ENCODE measurements at places on chromosomes 11 and 22.
A peak's percentile ranks its signal among the peaks of the same experiment; 100 is the strongest.

GRCh38 chr11:17379383-17380180, 8.9 kb downstream of the KCNJ11 start:
- no peak for DNase-seq

GRCh38 chr22:28977481-28977971, 84.1 kb downstream of the C22orf31 start:
- no peak for DNase-seq

DNA sequence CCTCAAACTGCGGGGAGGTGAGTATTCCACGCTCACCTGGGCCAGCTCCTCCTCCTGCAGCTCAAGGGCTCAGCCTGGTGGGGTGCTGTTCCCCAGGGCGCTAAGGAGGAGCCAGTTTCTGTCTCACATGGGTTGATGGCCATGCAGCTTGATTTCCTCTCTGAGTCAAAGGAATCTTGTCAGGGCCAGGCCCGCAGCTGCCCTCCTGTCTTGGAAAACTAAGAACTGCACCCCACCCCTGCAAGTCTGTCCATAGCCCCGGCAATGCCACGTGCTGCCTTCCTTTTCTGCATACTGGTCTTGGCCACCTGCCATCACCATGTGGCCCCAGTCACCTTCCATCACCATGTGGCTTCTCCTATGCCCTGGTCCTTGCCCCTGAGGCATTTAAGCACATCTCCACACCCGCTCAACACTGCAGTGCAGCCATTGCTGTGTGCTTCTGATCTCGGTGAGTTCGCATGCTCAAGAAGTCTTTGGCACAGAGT, 35.2 kb upstream of the CLDN5 start:
- DNase-seq: no peak

DNA sequence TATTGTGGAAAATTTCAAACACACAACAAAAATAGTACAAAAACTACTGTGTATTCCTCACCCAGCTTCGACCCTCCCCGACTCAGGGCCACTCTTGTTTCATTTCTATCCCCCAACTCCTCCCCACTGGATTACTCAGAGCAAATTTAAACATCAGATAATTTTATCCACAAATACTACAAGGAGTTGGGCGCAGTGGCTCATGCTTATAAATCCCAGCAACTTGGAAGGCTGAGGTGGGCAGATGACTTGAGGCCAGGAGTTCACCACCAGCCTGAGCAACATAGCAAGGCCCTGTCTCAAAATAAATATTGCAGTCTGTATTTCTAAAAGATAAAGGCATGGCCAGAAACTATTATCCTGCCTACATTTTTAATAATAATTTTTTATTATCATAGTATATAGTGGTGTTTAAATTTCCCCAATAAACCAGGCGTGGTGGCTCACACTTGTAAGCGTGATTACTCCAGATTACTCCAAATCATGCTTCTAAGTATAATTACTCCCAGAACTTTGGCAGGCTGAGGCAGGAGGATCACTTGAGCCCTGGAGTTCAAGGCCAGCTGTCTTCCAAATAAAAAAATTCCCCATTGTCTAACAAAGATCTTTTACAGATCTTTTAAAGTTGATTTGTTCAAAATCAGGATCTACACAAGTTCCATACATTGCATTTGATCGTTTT, 39.8 kb downstream of the LRRC32 start:
- no peak for DNase-seq

- DNase-seq: no peak
These were observed 100.0 kb upstream of the OR4B1 start for GRCh38 chr11:48116437-48117228.

GRCh38 chr11:86981777-86982540, 26.8 kb upstream of the FZD4 start:
- no peak for DNase-seq

GRCh38 chr11:63770763-63771162, 2.2 kb upstream of the ZFTA start:
- DNase-seq: no peak

DNA sequence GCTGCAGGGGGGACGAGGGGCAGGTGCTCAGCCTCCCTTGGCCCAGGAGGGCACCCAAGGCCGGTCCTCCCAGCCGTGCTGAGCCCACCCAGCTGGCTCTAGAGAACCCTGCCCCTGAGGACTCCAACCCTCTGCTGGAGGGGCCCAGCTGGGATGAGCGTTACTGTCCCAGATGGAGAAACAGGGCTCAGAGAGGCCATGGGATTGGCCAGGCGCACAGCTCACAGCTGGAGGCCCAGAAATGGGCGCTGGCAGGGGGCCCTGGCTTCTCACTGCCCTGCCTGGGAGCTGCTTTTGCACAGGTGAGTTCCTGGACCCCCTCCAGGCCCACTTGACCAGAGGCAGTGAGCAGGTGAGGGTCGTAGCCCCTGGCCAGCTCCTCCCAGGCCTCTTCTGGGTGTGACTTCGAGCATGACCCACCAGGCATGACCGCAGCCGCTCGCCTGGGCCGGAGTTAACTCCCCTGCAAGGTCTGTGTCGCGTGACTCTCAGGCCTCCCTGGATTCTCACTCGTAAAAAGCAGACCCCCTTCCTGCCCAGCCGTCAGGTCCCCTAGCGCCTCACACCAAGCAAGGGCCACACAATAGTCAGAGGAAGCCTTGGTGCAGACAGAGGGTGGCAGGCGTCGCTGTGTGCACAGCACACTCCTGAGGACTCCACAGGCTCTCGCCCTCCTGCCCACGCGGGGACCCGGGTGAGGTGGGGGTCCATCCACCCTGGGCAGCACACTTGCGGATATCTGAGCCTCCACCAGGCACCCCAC, 19.7 kb upstream of the IL17REL start:
- no peak for DNase-seq

DNA sequence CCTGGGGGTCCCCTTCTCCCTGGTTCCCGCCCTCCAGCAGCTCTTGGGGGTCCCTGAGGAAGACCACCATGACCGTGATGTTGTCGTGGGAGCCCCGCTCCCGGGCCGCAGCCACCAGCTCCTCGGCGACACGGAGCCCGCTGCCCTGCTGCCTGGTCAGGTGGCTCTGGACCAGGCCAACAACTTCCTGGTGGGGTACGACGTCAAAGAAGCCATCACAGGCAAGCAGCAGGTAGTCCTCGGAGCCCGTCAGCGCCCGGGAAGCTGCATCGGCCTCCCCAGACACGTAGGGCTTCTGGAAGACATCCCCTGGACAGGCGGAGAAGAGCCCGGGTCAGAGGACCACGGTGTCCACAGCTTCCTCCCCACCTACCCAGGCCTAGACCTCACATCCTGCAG, 29.5 kb downstream of the PPM1F start:
- DNase-seq: no peak

DNA sequence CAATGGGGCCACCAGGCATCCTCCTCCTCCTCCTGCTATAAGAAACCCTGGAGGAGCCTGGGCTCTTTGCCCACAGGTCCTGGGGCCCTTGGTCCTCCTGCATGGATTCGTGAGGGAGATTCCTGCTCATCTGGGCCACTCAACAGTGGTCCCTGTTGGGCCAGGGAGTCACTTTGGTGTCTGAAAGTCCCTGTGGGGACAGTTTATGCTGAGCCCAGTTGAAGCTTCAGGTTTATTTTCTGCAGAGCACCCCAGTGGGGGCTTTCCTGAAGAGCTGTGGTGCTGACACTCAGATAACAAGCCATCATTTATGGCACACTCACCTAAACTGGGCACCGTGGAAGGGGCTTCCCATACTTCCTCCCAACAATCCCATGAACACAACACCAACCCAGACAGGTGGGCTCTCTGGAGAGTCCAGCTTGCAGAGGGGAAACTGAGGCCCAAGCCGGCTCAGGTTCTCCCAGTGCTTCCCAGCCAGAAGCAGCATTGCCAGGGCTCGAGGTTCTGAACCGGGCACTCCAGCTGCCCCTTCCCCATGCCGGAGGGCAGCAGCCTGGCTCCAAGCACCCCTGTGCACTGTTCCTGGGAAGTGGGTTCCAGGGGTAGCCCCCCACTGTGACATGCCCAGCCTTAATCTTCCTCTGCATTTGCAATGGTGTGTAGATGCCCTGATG, 91.3 kb downstream of the MYEOV start:
- no peak for DNase-seq

DNA sequence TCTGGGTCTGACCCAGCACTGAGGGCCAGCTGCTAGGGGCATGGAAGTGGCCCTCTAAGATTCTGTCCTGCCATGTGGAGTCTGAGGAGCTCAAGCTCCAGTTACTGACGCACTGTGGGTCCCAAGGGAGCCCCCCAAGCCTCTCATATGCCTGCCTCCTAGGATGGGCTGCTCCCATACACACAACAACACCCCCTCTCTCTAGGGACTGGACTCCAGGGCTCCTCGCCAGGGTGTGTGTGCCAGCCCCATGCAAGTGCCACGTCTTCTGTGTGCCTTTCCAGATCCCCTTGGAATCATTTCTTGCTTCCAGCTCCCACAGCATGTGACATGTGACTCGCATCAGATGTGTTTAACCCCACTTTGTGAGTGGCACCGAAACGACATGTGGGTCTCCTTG, 234.5 kb downstream of the CEP164 start:
- DNase-seq: no peak

- DNase-seq: no peak
These were observed 12.7 kb downstream of the DDI1 start for GRCh38 chr11:104049116-104049515.

DNA sequence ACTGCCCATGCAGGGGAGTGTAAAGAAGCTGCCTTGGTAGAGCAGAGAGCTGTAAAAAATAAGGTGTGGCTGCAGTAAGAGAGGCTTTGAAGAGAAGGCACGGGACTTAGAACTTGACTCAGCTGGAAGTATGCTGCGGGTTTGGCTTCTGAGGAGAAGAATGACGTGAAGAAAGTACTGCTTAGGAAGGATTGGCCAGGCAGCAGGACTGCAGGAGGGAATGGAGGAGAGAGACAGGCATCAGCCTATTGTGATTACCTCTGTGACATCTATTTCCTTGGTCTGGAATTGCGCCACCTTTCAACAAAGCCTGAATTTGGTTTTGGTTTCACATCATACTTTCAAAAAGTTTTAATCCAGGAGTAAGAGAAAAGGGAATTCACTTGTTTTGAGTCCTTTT, 22.5 kb downstream of the PRRG4 start:
- DNase-seq: no peak

DNA sequence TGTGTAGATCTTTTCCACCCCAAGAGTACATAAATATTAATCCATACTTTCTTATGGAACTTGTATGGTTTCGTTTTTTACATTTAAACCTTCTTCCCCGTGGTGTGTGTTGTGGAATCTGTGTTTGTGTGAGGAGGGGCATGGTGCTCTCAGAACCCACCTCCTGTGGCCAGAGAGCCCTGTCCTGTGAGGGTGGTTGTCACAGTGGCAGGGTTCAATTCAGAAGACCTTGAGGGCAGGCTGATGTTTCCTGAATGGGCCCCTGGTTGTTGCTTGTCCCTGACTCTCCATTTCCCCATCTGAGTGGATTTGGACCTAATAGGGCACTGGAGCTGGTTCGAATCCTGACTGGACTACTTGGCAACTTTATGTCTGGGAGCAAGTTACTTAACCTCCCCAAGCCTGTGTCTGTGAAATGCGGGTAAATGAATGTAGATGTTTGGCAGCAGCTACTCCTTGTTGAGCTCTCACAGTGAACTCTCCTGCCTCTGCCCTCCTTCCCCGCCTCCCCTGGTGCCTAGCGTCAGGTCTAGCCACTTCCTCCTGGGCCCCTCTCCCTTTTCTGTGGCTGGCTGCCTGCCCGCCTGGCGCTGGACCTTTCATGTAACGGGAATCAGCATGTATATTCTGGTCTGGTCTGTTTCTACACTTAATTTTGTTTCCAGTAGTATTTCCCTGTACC, 7.3 kb downstream of the NEAT1 start:
- DNase-seq: peak; percentile 46

- DNase-seq: no peak
These were observed 81.4 kb downstream of the TBC1D22A start for GRCh38 chr22:46843821-46844255.

GRCh38 chr22:23365524-23365923, 185.2 kb downstream of the BCR start:
- no peak for DNase-seq

DNA sequence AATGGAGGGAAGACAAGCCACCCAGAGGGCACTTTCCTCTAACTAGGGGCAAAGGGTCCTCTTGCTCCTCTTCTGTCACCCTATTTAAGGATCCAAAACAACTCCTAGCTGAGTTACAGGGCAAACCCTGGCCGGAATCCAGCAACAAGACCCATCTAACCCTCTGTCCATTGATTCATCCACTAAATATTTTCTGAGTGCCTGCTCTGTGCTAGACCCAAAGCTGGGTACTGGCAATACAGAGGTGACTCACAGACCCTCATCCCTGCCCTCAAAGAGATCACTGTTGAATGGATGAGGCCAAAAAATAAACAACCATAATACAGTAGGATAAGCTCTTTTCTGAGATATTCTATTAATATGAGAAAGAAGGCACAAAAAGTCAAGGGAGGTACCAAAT, 4.3 kb upstream of the GALNT18 start:
- no peak for DNase-seq

GRCh38 chr22:21917959-21918261, 34.7 kb downstream of the PPM1F start:
- no peak for DNase-seq

DNA sequence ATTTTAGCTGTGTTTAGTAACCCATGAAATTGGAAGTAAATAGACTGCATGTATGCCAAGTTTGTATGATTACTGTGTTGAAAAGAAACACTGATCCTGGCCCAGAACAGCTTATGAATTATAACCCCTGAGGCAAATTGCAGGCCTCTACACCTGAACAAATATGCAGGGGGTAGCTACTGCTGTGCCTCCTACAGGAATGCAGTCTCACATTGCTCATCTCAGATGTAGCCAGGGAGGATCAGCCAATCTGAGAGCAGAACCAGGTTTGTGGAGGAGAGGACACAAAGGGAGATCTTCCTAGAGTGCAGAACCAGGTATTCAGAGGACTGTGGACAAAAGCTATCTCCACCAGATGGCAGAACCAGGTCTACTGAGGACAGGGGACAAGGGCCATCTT, 442.2 kb upstream of the DDI1 start:
- DNase-seq: no peak

DNA sequence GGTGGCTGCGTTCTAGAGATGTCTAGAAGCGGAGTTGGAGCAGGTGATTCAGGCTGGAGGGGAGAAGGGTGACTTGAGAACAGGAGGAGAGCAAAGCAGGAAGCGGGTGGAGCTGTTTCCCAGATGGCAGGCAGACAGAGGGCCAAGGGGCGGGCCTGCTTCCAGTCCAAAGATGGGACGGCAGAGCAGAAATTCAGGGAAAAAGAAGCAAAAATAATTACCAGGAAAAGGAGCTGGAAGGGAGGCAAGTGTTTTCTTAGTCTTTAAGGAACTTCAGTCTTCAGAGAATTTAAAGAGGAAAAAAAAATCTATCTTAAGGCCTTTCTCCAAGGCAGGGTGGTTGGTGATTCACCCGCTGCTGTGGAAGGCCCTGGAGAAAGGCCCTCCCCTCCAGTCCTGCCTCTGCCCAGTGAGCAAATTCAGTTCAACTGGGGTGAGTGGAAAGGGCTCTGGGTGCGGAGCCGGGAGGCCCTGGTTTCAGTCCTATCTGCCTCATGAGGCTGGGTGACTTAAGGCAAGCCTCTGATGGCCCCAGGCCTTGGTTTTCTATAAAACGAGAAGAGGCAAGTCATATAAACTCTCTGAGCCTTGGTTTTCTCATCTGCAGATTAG, 4.5 kb upstream of the CREB3L1 start:
- DNase-seq: no peak

Data from naive thymus-derived CD8-positive, alpha-beta T cell (primary cell).